ENCODE measurements at places on chromosomes 16 and 17.

DNA sequence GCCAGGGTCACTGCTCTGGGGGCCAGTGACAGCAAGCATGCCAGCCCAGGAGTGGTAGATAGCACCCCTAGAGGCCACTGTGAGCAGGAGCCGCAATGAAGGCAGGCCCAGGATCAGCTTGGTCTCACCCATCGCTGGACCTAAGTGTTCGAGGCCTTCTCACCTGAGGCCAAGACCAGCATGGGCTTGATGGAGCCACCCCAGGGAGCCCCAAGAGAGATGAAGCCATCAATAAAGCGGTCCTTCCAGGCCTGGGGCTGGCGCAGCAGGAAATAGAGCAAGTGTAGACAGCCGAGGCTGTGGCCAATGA, 1.8 kb downstream of the LCAT start:
- DNase-seq, result no peak

DNA sequence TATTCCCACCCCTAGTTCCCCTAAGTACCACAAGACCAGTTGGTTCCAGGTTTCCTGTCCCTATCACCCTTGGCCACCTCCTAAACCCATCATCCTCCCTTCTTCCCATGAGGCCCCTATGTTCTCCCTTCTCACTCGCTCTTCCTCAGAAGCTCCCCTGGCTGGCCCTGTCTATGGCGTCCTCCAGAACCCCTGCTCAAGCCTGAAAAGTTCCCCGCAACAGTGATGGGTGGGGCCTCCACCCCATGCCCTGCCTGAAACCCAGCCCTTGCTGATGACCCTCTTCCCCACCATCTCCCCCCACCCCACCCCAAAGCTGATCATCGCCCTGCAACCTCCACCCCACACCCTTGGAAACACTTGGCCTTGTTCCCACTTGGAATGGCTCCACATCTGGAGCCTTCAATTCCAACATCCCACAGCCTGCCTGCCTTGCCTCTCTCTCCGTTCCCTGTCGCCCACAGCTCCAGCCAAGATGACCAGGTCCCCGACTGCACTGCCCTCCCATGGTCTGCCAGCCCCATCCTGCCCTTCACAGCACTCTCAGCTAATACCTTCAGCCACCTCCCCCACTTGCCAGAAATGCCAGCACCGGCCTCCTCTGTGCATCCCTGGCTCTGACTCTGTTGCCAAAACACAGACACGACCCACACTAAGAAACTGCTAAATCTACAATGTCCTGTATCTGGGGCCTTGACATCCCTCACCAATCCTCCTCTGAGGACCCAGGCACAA, 10.5 kb downstream of the OSBPL7 start:
- no peak for DNase-seq

- DNase-seq, result no peak
Observed at GRCh38 chr17:3532106-3532858, 25.3 kb downstream of the TRPV3 start.

DNA sequence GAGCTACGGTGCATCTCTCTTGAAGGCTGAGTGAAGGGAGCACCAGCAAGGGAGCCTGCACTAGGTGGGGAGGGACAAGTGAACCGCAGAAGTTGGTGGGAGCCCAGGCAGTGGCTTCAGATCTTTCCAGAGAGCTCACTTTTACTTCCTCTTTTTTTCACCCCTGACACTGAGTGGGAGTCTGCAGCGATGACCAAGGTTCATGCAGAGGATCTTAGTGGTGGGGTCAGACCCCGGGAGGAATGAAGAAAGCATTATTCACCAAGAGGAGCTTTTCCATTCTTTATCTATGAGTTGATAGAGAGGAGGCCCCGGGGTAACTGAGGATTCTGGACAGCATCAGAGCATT, 3.0 kb upstream of the CCL2 start:
- DNase-seq, result no peak

DNA sequence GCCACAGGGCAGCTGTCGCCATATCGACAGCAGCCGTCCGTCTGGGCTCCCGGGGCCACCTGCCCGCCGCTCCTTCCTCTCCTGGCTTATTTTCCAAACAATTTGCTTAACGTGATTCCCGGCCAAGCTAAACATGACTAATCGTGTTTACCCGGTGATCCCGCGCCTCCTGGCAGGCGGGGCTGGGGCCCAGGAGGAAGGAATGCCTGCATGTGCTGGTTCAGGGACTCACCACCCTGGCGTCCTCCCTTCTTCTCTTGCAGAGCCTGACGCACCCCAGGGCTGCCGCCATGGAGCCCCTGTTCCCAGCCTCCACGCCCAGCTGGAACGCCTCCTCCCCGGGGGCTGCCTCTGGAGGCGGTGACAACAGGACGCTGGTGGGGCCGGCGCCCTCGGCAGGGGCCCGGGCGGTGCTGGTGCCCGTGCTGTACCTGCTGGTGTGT, 6.1 kb downstream of the SSTR5 start:
- DNase-seq, result no peak

GRCh38 chr17:78767806-78768205, 14.3 kb downstream of the CYTH1 start:
- DNase-seq, result no peak

GRCh38 chr17:17462048-17462824, 14.6 kb upstream of the MED9 start:
- DNase-seq, result no peak

Data from activated CD4-positive, alpha-beta T cell treated with anti-CD3 and anti-CD28 coated beads for 1 hour (primary cell).